ENCODE measurements at places on chromosomes 3 and 15.

GRCh38 chr3:149424918-149425317 lies 47.5 kb upstream of the TM4SF1 start:
- DNase-seq: no peak

DNA sequence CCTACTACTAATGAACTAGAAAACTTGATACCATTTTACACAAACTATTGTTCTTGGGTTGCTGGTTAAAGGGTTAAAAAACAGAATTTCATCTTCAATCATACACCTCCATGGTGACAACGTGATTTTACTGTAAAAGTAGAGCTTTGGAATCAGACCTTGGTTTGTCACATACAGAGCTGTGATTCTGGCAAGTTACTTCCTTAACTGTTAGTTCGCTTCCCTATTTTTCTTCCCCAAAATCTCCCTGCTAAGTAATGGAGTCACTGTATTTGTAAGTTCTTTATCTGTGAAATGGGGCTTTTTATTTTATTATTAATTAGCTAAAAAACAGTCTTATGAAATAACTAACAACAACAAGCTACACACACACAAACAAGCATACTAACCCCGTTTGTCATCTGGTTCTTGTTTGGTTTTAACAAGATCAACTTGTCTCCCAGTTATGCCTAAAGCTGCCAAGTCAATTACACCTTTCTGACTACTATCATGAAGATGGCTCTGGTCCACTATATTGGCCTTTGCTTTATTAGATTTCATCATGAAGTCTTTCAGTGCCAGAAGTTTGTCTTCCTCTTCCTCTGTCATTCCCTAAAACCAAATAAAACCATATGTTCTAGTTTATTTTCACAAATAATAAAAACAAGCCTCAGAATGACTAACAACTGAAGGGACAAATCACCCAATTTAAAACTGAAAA lies 38.6 kb downstream of the PIK3R4 start:
- no peak for DNase-seq

DNA sequence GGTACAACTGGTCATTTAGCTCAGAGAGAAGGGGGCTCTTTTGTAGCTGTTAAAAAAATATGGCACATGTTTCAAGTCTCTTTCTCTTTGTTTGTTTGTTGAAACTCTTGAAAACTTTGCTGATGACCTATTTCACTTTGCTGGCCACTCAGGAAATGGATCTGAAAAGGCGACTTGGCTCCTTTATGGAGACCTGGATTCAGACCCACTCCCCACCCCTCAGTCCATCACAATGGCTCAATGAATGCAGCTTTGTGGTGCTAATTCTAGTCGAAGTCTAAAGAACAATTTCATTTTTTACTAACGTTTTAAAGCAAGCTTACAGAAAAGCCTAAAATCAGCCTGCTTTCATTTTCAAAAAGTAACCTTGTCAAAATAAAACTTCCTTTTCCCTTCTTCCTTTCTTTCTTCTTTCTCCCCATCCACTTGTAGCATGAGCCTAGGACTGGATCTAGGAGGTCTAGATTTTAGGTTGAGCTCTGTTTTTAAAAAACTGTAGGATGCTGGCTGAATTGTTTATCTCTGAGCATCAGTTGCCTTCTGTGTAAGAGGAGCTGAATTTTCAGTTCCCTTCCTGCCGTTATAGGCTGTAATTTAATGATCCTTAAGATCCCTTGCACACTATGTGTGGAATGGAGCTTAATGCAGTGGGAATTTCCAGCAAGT lies 165.5 kb upstream of the FEZF2 start:
- DNase-seq: no peak

GRCh38 chr3:114878114-114878839 lies 268.8 kb downstream of the ZBTB20 start:
- no peak for DNase-seq

GRCh38 chr3:178665747-178666146 lies 129.5 kb downstream of the KCNMB2 start:
- DNase-seq: no peak

- DNase-seq: no peak
Measured at GRCh38 chr3:160796813-160797164, 40.8 kb downstream of the PPM1L start.

DNA sequence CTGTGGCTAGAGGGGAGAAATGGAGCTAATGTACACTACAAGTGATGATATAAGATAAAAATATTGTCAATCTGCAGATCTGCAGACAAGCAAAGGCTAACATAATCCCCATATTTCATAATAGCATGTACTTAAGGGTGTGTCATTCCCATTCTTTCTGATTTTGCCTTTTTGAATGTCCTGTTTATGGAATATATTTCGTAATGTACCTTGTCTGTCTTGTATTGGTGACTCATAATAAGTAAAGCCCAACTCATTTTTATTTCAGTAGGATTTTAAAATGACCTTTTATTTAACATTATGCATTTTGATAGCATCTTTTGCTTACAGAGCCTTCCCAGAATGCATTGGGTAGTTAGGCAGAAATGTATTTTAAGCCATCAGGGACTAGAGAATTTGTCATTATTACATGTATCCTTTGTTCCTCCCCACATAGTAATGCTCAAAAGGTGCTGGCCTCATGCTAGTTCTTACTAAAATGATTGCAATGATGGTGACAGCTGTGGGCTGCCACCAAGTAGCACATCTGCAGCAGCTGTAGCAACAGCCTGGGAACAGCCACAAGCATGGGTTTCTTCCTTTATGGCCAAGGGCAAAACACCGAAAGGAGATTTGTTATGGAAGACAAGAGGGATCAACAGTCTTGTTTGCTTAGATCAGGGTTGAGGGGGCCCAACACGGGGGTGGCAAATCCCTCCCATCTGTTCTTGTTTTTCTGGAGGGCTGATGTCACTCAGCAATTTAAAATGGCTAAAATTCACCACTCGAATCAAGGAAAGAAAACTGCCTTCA lies 188.5 kb downstream of the CADPS start:
- DNase-seq: no peak

GRCh38 chr3:14703791-14704190 lies 28.9 kb downstream of the C3orf20 start:
- DNase-seq: no peak
